Stimulated activated CD4-positive, alpha-beta T cell treated with anti-CD3 and anti-CD28 coated beads, Interleukin-15, amount 100 ng/mL, for 1 hour (primary cell): ENCODE measurements at places on chromosomes 5 and 9.

DNA sequence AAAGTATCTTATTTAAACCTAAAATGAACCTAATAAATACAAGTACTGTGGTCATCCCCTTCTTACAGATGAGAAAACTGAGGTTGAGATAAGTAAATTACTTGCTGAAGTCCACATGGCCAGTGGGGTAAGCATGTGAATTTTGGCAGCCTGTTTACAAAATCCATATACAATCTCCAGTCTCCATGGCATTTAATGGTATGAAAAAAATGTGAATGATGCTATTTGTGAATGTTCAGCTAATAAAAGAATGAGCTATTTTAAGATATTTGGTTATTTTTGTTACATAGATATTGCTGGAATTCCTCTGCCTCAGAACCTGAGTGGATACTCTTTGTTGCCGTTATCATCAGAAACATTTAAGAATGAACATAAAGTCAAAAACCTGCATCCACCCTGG is 19.3 kb upstream of the GPR150 start:
- DNase-seq: no peak

DNA sequence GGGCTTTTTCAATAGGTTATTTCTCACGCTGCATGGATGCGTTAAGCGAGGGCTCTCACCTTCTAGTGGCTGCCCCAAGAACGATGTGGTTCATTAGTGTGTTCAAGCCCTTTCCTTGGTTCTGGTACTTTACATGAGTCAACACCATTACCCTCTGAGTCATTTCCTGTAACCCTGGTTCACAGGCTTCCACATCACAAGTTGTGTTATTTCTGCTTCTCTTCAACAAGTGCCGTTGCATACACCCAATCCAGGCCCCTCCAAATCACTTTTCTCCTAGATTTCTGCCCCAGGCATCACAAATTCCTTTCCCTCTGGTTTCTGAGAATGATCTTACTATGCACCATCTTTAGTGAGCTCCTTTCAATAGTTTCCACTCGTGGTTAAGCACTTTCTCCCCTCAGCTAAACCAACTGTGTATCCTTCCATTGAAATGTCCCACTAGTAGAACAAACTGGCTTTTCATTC is 69.5 kb upstream of the RAD23B start:
- DNase-seq: no peak

DNA sequence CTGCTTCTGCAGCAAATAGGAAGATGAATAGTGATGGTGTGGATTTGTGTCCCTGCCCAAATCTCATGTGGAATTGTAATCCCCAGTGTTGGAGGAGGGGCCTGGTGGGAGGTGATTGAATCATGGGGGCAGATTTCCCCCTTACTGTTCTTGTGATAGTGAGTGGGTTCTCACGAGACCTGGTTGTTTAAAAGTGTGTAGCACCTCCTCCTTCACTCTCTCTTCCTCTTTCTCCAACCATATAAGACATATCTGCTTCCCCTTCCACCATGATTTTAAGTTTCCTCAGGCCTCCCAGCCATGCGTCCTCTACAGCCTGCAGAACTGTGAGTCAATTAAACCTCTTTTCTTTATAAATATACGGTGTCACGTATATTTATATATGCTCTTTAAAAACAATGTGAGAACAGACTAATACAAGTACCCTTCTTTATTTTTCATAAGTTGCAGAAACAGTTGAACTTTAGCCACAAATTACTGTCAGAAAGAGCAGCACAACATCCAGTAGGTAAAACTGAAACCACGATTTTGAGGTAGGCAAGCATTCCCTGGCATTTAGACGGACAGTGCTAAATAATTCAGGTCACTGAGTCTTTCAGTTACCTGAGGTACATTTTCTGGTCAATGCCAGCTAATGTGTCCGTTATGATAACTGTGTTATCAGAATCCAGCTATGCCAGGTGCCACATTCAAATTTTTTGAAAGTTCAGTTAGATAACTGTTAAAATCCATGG is 79.3 kb upstream of the SPEF2 start:
- no peak for DNase-seq

DNA sequence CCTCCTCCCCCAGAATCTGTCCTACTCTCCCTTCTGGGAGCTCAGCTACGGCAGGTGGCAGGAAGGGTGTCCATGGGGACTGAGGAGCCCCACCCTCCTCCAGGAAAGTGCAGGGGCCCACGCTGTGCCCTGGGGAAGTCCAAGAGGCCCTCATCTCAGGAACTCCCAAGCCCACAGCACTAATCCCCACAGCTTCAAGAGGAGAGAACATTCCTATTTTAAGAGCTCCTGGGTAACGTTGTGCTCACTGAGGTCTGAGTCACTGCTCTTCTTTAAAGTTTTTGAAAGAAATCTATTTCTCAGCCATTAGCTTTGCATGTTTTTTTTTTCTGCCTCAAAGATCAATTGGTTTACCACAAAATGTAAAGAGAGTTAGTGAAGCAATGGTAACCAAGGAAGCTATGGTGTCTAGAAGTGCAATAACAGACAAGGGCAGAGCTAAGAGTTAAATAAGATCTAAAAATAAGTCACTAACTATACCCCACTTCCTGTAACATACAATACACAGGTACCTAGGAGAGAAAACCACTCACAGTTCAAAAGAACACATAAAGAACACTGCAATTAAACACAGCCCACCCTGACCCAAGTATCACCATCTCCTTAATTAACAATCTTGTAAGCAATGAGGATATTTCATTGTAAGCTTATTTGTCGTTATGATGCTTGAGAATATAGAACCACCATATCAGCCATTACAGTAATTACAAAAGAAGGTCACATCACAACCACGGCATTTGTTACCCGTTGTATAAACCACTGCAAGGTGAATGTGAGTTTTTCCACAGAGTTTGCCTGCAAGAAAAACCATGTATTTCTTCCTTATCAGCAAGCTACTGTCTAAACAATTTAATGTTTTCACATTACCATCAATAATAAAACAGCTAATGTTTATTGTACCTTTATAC is 382.3 kb upstream of the SLC30A5 start:
- DNase-seq: no peak

DNA sequence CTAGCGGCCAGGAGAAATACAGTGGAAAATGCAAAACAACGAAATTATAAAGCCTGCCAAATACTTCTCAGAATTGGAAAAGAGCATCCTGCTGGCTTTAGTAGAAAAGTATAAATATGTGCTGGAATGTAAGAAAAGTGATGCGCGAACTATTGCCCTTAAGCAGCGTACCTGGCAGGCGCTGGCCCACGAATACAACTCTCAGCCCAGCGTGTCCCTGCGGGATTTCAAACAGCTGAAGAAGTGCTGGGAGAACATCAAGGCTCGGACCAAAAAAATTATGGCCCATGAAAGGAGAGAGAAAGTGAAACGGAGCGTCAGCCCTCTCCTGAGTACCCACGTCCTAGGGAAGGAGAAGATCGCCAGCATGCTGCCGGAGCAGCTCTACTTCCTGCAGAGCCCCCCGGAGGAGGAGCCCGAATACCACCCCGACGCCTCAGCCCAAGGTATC is 15.0 kb downstream of the MSANTD3 start:
- no peak for DNase-seq

DNA sequence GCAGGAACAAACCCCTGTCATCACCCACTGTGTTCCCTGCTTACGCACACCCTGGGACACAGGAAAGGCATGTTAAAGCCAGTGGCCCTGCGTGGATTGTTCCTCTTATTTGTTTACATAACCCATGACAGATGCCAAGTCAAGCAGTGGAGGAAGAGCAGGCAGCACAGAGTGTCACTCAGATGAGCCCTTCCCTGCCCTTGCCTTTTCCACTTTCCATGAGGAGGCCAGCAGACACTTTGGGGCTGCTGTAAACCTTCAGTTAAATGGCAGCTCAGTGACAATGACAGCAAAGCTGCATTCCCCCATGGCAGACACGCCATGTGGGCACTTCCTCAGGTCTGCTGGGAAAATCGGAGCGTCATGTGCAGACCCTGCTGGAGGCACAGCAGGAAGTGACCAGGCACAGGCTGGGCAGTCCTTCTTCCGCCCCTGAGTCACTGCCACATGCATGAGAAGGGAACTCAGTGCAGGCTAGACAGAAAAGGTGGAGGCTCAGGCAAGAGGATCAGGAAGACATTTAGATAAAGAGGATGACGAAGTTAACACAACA is 216.8 kb upstream of the PIK3R1 start:
- no peak for DNase-seq

- no peak for DNase-seq
These were observed 68.7 kb upstream of the CTSL start for GRCh38 chr9:87657190-87657589.

DNA sequence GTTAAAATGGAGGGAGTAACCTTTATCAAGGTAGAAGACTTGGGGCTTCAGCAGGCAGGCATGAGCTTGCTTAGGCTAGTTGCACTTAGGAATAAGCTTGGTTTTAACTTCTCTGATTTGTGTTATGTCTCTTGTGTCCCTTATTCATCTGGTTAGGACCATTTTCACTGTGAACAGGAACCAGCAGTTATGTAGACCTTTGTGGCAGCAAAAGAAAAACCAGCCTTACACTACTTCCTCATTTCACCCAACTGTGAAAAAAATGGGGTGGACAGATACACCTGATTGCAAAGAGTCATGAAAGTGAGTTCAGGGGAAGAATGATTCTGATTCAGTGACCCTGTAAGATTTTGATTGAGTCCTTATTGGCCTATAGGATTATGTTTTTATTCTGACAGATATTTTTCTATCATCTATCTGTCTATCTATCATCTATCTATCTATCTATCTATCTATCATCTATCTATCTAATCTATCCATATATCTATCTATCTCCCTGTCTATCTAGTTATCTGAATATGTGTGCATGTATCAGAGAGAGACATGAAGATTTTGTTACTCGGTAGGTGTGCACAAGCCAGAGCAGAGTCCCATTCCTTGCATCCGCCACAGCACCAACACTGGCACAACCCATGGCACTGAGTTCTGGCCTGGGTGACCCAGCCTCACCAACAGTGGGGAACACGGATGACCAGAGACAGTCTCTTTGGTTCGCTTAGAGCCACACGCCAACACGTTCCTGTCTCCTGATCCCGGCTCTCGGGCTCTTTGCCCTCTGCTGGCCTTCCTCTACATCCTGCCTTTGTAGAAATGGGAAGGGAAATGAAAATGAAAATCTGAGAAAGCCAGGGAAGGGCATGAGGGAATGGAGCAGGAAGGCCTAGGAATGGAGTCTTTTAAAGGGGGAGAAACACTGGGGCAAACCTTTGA is 1.3 kb upstream of the ZNF366 start:
- no peak for DNase-seq

GRCh38 chr5:171388816-171389168 is 1.1 kb downstream of the NPM1 start:
- DNase-seq: no peak
